RKO (cell line): ENCODE measurements at places on chromosomes 3 and 15.

DNA sequence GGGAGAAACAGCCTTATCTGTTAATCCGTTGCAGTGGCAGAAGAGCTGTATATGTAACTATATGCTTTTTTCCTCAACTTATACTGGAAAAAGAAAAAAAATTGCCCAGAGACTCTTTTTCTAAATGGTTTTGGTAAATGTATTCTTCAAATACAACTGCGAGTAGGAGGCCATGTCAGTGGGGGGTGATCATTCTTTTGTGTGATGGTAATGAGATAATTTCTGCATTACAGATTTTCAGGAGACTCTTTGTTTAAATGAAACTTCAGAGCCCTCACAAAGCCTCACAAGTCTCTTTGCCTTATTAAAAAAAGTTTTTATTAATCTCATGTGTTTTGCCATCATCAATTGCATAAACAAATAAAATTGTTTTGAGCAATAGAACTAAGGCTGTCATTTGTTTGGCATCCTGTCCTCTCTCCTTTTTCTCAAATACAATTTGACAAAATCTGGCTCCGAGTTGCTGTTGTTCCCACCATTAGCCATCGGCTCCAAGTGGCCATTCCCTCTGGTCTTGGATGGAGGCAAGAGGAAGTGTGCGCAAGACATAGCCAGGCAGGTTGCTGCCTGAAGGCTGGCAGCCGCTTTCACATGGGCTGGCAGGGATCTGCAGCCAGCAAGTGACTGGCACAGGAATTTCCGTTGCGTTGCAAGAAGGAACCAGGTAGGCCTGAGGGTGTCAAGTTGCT lies 116.7 kb downstream of the FNDC3B start:
- DNase-seq: no peak

DNA sequence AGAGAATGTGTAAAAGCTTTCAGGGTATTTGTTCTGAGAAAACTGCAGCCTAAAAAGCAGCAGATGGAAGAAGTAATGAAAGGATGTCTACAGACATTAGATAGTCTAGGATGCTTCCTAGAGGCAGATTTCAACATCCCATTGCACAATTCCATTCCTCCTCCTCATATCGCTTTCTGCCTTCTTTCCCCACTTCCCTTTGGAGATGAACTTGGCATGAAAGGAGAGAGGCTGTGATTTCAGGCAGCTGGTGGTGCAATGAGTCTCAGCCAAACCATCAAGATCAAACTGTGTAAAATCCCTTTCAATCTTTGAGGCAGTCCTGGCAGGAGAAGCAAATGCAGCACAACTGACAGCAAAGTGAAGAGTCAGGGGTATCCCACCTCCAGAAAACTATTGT lies 438.7 kb upstream of the KCNMB2 start:
- no peak for DNase-seq

- DNase-seq: no peak
These were observed 36.0 kb downstream of the ZIC4 start for GRCh38 chr3:147370349-147370748.

- peak; percentile 84 for DNase-seq
These were observed 59.1 kb upstream of the NEDD4 start for GRCh38 chr15:56052395-56053045.

GRCh38 chr3:110727056-110727455 lies 344.6 kb upstream of the NECTIN3 start:
- no peak for DNase-seq

- no peak for DNase-seq
These were observed 48.5 kb upstream of the TRA2B start for GRCh38 chr3:185986198-185986777.

DNA sequence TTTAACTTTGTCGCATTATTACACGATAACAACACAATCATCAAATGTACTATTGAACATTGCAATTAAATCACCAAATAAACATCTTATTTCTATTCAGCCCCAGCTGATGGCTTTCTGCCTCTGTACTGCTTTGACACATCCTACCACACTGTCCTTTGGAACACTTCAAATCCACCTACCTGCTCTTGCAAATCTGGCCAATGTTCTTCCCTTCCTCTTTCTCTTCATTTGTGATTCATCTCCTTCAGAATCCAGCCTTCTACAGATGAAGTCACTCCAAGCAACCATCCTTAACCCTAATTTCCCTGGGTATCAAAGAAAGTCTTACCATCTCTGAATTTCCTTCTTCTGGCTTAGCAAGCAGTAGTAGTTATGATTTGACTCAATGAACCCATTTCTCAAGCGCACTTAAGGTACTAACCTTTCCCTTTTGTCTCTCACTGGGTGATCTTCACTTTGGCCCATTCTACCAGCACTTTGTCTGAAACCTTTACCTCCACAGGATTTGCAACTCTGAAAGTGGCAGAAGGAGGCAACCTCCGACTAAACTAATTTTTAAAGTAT lies 502.9 kb downstream of the FOXP1 start:
- no peak for DNase-seq

- DNase-seq: no peak
These were observed 94.1 kb downstream of the PYDC2 start for GRCh38 chr3:191555037-191555436.

DNA sequence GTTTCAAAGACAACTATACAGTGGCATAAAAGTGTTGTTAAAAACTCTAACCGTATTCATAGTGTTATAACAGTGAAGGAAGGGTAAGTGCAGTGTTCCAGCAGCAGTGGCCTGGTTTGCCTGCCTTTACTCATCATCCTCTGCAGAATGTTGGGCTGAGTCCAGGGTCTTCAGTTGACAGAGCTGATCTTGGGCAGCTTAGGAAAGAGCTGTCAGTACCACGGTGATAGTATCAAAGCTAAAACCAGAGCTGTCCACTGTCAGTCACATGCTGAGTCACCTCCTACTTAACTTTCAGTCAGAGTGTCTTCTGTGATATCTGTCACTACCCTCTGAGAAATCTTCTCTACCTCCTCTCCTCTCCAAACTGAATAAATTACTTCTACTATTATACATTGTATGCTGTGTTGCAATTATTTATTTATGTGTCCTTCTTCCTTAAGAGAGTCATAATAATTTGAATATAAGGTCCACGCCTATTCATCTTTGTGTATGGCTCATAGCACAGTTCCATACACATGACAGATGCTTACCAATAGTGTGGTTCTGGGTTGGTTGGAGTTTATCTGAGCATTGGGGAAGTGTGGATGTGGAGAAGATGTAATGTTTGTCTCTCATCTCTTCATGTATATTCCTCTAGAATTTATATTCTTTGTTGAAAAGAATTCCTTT lies 242.1 kb downstream of the ZIC1 start:
- peak; percentile 6 for DNase-seq

GRCh38 chr3:20104167-20104661 lies 64.0 kb downstream of the KAT2B start:
- DNase-seq: no peak

GRCh38 chr15:101781928-101782327 lies 21.4 kb upstream of the OR4F6 start:
- no peak for DNase-seq

GRCh38 chr15:95129574-95129973 lies 898.2 kb downstream of the MCTP2 start:
- no peak for DNase-seq

- no peak for DNase-seq
These were observed 155.6 kb upstream of the KCNH8 start for GRCh38 chr3:18992709-18993108.

GRCh38 chr3:99872923-99873254 lies 55.2 kb downstream of the CMSS1 start:
- no peak for DNase-seq

DNA sequence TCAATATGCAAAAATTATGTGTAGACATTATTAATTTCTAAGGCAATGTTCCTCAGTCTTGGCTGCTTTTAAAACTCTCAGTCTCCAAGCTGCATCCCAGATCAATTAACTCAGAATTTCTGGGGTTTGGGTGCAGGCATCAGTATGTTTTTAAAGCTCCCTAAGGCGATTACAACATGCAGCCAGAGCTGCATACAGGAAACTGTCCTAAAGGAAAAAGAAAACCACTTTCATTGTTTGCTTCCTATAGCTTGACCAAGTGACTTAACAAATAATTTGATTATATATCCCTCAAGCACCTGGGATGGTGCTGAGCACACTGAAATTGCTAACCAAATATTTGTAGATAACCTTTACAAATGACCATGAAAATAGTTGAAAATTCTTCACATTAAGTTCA lies 194.7 kb downstream of the DTWD1 start:
- DNase-seq: no peak

DNA sequence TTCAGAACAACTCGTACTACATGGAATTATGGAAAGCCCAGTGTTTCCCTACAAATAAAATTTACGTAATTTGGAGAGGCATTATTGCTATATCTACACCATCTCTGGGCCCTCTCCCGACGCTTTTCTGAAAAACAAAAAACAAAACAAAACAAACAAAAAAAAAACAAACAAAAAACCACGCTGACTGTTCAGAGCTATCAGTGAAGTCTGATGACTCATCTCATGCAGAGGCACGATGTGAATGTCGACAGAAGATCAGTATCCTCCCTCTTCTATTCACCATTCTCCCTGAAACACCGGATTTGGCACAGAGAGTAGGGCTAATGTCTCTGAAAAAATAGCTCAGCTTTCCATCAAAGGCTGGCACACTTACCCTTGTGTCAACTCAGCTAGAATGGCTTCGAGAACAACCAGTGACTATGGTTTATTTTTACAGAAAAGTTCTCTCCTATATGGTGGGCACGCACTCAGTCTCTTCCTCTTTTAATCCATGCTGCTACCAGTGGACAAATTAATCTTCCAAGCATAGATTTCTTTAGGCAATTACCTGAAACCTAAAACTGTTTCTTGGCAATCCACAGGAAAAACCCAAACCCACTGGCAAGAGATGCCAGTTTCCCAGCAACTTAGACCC lies 1.5 kb downstream of the CRBN start:
- DNase-seq: peak; percentile 61

DNA sequence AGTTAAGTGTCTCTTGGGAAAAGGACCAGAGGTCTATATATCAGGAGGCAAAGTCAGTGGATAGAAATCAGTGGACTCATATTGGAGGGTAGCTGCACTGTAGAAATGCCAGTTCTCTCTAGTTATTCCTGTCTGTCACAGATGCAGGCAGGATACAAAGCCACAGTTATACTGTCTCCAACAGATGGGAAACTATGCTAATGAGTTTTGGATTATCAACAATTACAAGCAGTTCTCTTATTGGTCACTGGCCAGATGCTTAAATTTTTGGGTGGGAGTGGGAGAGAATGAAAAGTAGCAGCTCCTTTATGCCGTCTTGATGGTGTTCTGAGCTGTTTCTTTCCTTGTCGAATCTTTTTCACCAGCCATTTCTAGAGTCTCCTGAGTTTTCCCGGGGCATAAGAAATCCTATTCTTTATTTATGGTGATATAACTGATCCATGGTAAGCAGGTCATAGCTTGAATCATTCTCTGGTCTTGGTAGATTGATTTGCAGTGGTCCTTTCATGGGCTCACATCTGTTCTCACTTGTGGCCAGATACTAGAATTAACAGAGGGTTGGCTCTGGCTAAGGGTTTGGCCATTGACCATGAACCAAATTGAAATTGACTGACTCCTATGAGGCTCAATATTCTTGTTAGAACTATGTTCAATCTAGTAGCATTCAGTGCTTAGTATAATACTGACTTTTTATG lies 44.6 kb upstream of the RBMS3 start:
- no peak for DNase-seq

- no peak for DNase-seq
These were observed 320.9 kb upstream of the ICE2 start for GRCh38 chr15:60799885-60800284.

- DNase-seq: no peak
These were observed 226.1 kb downstream of the OCA2 start for GRCh38 chr15:27873039-27873438.

GRCh38 chr3:13138833-13139145 lies 65.6 kb upstream of the IQSEC1 start:
- no peak for DNase-seq

GRCh38 chr3:48306860-48307530 lies 26.5 kb downstream of the SPINK8 start:
- DNase-seq: no peak

DNA sequence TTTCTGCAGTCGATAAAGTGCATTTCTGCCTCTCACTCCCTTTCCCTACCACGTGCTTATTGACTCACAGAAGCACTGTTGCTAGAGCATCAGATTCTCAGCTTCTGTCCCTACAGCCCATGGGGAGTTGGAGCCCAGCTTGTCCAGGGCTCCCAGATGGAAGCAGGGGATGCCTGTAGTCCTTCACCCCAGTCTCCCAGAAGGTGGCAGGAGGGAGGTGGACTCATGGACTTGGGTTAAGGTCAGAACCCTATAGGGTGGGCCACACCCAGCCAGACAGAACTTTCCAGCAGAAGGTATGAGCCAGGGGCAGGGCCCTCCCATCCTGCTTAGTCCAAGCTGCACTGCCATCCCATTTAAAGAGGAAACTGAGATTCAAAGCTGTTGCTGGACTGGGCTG lies 33.1 kb upstream of the SEMA3F start:
- no peak for DNase-seq

GRCh38 chr15:39426552-39427532 lies 154.0 kb upstream of the THBS1 start:
- no peak for DNase-seq

DNA sequence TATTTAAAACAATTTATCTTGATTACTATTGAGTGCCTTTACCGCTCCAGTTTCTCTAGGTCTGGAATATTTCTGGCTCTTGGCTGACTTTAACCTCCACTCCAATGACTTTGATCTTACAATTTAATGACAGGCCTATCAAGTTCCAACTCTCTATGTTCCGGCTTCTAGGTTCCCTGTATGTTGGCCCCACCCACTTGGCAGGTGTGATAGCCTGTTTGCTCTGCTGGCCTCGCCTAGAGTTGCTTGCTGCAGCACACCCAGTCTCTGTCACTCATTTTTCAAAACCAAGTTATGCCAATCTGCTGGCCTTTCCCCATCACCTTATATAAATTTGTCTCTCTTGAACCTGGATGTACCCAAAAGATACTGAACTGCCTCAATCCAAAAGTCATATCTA lies 428.0 kb downstream of the ROBO1 start:
- no peak for DNase-seq

DNA sequence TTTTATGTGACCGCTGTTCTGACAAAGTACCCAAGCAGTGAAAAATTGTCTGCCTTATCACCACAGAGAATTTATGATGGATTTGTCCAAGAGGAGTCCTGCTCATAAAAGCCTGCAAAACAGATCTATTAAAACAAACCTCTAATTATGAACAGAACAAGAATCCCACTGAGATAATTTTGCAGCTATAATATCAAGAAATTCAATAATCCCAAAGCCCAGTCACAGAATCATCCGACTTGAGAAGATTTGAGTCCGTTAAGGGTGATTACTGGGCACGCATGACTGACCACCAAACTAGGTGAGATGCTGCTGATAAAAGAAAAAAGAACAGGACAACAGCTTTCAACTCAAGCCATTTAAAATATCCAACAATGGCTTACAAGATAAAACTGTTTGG lies 231.0 kb upstream of the WNT5A start:
- DNase-seq: no peak

GRCh38 chr3:184811999-184812661 lies at the start of gene VPS8:
VPS8 (plus strand) TSS chr3:184812166; CDS start chr3:184824633, 12,467 bp downstream.
- DNase-seq: peak; percentile 96

GRCh38 chr3:118548434-118548833 lies 486.2 kb downstream of the IGSF11 start:
- no peak for DNase-seq

- DNase-seq: no peak
These were observed 52.8 kb downstream of the CRTC3 start for GRCh38 chr15:90582553-90582952.

GRCh38 chr3:104750581-104750980 lies 616.1 kb upstream of the ALCAM start:
- DNase-seq: no peak
